ENCODE measurements at places on chromosomes 4 and X.

DNA sequence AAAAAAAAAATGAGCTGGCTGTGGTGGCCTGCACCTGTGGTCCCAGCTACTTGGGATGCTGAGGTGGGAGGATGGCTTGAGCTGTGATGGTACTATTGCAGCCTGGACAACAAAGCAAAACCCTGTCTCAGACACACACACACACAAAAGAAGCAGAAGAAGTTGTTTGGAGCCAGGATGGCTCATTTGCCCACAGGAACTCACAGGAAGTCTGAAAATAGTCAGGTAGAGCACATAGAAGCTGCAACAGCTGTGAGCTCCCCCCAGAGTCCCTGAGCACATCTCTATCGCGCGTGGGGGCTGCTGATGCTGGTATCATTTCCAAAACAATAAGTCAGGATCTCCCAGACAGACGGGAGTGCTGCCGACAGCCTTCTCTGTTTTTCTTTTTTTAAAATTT lies 13.4 kb upstream of the DHRSX start:
- DNase-seq, result no peak

GRCh38 chr4:76305971-76306881 lies at the start of gene STBD1:
Gene STBD1, plus strand, starts transcription at chr4:76306733. Its CDS starts 37 bp downstream, at chr4:76306770.
- DNase-seq, result peak; percentile 67

- no peak for DNase-seq
Observed at GRCh38 chr4:146098397-146098796, 77.1 kb upstream of the LSM6 start.

- no peak for DNase-seq
Observed at GRCh38 chrX:1465286-1466231, 12.8 kb upstream of the ASMTL start.

DNA sequence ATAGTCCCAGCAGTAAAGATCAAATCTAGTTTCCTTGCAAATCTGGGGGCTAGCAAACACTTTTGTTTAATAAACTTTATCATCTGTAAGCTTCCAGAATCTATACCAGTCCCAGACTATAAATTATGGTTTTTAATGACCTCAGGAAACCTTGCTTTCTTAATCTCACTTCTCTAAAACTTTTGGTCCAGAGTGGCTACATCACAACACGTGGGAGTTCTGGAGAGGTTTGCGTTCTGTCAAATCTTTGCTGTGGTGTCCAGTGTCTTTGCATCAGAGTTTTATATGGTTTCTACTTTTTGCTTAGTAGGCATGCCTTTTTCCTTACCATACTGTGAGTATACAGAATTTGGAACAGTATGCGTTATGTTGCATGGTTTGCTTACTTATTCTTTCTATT lies 193.9 kb downstream of the ANK2 start:
- DNase-seq, result no peak

DNA sequence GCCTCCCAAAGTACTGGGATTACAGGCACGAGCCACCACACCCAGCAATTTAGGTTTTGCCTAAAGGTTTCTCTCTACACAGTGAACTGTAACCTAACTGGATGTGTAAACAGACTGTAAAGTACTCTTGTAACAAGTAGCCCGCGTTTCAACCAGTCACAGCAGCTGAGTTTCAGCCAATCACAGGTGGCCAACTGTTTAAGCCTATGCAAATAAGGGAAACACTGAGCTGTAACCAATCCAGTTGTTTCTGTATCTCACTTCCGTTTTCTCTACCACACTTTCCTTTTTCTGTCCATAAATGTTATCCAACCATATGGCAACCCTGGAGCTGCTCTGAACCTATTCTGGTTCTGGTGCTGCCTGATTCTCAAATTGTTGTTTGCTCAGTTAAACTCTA lies 59.9 kb downstream of the DIPK2B start:
- DNase-seq, result no peak

DNA sequence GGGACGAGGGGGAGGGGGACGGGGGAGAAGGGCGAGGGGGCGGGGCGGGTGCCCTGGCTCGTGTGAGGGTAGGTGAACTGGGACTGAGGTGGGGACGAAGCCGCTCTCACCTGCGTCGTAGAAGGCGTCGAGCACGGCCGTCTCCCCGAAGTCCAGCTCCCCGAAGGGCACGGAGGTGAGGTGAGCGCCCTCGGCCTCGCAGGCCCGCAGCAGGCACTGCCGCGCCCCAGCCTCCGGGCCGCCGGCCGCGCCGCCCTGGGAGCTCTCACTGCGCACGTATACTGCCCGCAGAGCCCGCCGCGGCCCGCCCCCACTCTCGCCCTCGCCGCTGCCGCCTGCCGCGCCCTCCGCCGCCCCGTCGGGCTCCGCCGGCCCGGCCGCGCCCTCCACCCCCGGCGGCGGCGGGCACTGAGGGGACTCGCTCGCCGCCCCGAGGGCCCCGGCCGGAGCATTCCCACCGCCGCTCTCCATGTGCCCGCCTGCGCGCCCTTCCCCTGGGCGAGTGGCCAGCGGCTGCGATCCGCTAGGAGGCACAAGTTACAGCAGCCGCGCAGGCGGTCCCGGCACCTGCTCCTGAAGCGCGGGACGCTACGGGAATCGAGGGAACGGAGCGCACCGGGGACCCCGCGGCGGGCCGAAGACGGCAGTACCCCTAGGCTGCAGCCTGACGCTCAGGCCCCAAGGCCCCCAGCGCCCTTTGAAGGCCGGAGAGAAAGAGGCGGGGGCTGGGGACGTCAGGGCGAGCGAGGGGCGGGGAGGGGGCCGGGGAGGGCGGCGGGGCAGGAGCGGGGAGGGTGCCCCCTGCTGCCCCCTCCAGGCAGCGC lies at the start of gene MAP3K15:
Gene MAP3K15, minus strand, starts transcription at position 718 of the 824 bp plus-strand sequence. Its CDS starts 247 bp downstream, at position 471.
- DNase-seq, result peak; percentile 50

DNA sequence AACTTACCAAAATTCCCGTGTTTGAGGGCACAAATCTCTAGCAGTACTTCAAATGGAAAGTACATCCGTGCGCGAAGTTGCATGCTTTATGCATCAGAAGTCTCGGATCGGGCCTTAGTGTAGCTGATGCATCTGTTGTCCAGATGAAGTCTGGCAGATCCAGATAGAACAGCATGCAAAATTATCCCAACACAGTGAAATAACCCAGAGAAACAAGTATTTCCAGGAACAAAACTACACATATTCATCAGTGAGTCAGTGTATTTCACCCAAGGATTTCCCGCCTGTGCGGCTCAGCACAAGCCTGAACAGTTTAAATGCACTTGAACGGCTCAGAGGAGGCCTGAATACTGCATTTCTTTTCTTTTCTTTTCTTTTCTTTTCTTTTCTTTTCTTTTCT lies 27.4 kb upstream of the CLDN24 start:
- DNase-seq, result peak; percentile 27

DNA sequence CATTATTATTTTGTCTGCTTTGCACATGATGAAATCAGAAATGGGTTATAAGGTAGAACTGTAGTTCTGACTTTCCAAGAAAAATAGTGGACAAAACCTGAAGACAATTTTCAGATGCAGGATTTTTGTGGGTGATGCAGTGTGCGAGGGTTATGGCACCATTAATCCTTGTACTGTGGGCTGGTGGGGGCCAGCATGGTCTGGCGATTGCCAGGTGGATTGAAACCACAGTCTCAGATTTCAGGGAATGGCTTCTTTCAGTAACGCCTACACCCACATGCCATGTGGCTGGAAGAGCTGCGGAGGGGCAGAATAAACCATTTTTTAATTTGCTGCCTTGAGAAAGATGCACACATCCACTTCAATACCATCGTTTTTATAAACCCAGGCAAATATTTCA lies 150.5 kb downstream of the ARSF start:
- no peak for DNase-seq

DNA sequence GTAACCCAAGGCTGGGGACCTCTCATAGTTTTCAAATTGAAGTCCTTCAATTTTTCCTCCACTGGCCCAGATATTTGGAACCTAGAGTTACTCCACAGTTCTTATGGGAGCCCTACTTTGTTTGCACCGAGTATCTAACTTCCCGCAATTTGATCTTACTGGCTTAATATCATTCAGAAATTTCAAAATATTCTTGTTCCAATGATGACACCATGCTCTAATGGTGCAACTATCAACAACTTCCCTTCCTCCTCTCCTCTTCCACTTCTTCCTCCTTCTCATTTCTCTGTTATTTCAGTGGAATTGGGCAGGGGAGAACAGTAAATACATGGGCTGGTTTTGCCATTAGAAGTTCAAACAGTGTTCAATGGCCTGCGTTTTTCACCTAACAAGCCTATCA lies 20.2 kb downstream of the PDCL2 start:
- DNase-seq, result no peak

GRCh38 chr4:6324999-6325787 lies 55.5 kb downstream of the WFS1 start:
- no peak for DNase-seq

DNA sequence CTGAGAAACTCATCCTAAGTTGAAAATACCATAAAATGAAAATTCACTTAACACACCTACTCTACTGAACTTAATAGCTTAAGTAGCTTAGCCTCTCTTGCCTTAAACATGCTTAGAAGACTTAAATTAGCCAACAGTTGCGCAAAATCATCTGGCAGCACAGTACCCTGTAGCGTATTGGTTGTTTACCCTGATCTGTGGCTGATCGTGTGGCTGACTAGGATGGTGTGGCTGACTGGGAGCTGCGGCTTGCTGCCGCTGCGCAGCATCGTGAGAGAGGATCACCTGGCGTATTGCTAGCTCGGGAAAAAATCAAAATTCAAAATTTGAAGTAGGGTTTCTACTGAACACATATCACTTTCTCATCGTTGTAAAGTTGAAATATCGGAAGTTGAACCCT lies 6.3 kb downstream of the RUFY3 start:
- DNase-seq, result no peak

DNA sequence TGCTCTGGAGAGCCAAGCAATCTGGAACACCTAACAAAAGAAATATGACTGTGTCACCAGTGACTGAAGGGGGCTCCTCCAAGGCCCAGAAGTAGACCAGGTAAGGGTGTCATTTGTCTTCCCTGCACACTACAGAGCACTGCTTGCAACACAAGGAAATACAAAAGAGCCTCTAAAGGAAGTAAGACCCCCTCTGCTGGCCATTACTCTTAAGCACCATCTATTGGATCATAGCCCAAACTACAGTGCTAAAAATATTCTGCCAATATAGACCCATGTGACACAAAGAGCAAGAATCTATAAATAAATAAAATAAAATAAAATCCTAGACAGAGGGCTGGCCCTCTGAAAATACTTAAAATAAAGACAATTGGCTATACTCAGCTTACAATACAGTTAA lies 528.7 kb downstream of the TMA16 start:
- DNase-seq, result peak; percentile 3

GRCh38 chrX:150150076-150150779 lies 211.9 kb upstream of the EOLA2 start:
- DNase-seq, result no peak

- peak; percentile 36 for DNase-seq
Observed at GRCh38 chr4:170089274-170089667, 485 bp downstream of the AADAT start.
